Stimulated activated CD8-positive, alpha-beta memory T cell treated with anti-CD3 and anti-CD28 coated beads, Interleukin-2, amount 100 ng/mL, for 1 hour (primary cell): ENCODE measurements at places on chromosomes 4 and X.

DNA sequence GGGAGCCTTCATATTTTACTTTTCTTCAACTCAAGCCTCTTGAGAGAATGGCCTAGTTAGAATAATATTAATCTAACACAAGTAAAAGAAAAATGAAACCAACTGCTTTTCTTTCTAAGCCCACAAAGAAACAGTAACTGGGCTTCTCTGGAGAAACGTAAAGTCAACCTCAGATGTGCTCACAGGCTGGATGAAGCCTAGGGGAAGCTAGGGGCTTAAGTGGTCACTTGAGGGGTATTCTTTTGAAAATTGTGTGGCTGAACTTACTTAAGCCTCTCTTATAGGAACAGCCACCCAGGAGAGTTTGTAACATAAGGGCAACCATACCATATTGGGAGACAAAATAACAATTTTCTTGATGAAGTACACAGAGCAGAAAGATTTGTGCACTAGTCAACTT lies 279.0 kb downstream of the SPRY1 start:
- no peak for DNase-seq

DNA sequence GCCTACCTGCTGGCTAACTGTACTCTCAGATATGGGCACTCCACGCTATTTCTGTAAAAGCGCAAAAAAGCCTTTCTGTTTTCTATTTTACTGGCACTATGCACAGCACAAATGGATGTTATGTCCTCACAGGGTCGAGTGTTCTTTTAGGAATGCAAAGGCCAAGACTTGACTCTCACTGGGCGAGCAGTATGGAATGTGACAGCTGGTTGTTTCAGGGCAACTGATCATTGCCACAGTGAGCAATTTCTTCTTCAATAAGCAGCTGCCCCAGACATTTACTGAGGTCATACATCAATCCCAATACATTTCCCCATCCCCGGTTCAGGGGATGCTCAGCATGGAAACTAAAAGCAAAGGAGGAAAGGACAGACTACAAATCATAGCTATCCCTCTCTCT lies 58.2 kb downstream of the PDE5A start:
- DNase-seq: no peak

GRCh38 chrX:26083093-26083492 lies 55.0 kb upstream of the MAGEB18 start:
- no peak for DNase-seq

DNA sequence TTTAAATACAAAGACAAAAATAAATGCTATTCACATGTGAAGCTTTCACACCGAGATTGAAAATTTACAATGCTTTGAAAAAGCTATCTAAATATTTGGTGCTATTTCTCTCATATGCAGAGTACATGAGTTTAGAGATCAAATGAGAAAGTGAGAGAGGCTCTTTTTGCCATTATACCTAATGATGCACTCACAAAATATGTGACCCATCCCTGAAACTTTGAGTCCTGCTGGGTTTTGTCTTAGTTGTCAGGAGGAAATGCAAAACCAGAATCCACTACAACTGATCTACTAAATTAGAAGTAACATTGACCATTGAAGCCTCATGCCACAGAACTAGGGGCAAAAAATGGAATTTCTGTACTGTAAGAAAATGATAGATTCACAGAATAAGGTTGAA lies 251.7 kb downstream of the MAPK10 start:
- no peak for DNase-seq

- DNase-seq: no peak
Observed at GRCh38 chr4:1873291-1873690, 2.1 kb downstream of the NSD2 start.

GRCh38 chr4:1793496-1793840 lies 375 bp downstream of the FGFR3 start:
- no peak for DNase-seq

GRCh38 chrX:10199212-10199611 lies 42.4 kb downstream of the CLCN4 start:
- DNase-seq: no peak

DNA sequence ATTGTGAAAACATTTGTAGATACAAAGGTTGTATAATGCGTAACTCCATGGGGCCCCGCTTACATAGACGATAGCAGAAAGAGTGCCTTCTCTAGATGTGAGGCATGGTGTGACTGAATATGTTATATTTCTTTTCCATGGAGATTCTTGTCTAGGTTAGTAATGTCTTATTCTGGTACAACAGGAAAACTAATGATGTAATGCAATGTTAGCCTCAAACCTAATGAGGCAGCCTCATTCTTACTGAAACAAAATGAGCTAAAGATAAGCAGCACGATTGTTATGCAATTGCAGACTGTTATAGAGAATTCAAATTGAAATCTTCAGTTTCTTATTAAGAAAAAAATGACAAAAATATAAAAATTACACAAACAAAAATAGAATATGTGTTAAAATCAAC lies 171.1 kb upstream of the ANKRD50 start:
- DNase-seq: no peak

- DNase-seq: no peak
Observed at GRCh38 chrX:136731207-136731782, 49.4 kb downstream of the ARHGEF6 start.

DNA sequence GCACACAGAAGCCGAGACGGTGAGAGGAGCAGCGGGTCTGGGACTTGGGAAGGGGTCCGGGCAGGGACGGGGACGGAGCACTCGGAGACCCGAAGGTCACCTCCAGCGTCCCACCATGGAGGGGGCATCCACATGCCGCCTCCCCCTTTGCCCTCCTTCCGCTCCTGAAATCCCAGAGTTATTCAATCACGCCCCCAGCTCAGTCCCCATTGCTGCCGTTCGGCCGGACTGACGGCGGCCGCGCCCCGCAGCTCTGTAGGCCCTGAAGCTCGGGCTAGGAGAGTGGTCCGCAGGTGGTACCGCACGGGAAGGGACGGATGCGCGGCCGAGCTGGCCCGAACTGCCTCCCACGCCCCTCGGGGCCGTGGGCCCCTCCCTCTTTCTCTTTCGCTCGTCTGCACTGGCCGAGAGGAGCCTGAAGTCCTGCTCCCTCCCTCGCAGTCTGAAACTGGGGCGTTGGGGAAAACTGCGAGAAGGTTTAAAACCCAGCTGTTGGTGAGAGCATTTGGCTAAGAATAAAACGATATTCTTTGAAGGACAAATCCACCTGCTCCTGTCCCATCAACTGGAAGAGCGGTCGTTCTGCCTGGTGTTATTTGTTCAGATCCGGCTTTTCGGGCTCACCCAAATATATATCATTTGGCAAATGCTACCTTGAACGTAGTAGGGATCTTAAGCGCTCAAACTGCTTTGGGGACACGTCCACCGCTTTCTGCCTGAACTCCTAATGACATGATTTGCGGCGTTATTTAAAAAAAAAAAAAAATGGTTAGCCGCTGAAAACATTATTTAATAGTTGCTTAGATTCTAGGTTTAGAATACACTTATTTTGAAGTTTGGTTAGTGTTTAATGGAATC lies 719 bp downstream of the USO1 start:
- peak; percentile 12 for DNase-seq

GRCh38 chr4:38313175-38313574 lies 350.8 kb upstream of the KLF3 start:
- DNase-seq: no peak
